ENCODE measurements at places on chromosomes 7 and 10.

DNA sequence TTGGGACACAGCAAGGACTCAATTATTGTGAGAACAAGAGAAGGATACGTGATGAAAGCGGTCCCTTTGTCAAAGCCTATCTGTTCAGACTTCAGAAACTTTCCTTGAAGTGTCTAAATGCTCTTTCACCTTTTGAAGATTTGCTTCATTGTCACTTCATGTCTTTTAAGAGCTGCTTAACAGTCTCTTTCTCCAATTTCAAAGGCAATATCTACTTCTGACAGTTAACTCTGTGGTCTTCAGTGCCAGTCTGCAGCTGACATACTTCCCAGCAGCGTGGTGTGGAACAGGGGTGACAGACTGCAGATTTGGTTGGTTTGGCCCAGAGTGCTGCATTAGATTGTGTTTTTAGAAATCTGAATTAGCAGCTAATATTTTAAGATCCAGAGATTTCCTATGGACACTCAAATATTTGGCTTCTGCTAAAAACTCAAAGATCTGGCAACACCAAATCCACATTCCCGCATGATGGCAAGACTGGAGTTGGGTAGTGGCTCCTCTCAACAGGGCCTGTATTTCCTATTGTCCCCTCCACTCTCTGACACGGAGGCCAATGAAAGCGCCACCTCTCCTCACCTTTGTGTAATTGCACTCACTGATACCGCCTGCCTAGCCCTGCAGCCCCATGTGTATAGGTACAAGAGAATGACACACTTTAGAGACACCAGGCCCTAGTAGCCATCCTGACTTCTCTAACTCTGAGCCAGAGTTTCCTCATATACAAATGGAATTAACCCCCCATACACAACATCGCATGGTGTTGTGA, 11.5 kb downstream of the SCRN1 start:
- no peak for DNase-seq

- DNase-seq, result no peak
Measured at GRCh38 chr10:127556916-127557315, 7.8 kb downstream of the NPS start.

GRCh38 chr7:47196106-47196645, 385.7 kb downstream of the TNS3 start:
- DNase-seq, result no peak

DNA sequence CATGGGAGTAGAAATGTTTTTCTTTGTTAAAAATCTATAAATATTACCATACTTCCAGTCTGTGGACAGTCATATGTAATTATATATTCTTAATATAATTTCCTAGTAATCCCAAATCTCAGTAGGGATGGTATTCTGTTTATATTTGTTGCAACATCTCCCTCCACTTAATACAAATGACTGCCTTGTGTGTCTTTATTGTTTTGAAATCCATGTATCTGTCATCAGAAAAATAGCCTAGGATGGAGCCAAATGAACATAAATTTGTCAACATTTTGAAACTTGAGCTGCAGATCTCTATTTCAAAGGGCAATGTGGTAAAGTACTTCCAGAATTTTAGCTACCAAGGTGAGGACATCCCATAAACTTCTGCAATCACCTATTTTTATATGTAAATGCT, 290.7 kb downstream of the TSPAN12 start:
- DNase-seq, result no peak

- no peak for DNase-seq
Measured at GRCh38 chr10:132145002-132145401, 41.7 kb upstream of the DPYSL4 start.

DNA sequence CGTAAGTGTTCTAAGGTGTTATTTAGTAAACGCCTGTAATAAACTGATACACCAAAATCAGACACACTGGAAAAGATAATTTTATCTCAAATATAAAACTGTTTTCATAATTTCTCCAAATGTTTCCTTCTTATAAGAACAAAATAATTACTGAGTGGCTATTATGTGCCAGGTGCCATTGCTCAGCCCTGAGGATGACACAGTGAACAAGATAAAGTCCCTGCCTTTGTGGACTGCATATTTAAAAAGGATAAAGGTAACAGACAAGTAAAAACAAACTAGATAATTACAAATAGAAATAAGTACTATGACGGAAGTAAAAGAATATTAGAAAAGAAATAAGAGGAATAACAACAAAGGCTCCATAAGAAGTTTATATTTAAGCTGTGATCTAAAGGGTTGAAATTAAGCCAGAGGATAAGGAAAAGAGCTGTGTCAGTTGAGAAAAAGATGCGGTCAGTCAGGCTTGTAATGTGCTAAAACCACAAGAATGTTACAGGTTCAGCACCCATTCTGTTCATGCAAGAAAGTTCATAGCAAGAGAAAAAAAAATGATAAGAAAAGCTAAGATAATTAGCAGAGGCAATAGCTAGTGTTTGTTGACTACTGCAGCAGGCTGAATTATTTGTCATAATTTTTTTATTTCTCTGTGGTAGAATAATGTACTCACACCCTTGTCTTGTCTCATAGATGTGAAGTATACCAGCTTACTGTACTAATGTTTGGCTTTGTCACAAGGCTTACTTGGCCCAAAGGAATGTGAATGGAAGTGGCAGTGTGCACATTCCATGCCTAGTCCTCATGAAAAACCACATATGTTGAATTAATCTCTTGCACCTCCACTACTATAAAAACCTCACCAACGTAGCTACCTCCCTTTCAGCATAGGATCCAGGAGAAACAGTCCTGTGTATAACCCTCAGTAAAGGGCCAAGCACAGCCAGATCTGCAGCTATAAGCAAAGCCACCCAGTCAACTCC, 75.1 kb downstream of the CRPPA start:
- no peak for DNase-seq

- no peak for DNase-seq
Measured at GRCh38 chr10:103761075-103761920, 94.1 kb downstream of the SH3PXD2A start.

DNA sequence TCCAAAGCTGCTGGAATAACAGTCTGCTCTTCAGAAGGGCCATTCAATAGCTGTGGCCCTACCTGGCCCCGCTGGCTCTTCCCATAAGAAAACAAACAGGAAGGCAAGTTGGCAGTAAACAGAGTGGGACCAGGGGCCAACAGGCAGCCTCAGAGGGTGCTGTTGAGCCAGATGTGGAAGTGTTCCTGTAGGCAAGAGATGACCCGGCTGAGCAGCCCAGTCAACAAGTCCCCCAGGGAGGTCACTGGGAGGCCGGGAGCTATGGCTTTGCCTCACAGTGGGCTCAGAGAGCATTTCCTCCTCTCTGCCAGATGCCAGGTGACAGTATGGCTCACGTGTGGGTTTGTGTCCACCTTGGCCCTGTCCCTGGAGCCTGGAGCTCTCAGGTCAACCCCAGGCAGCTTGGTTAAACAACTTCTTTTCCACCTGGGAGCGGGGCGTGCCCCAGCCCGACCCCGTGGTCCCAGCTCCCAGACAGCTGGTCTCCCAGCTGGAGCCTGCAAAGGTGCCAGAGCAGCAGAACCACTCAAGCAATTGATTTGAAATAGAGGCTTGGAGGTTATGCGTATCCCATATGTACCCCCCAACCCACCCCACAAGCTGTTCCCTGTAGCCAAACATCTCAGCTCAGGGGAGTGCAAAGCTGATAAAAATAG, 33.8 kb upstream of the LOXL4 start:
- no peak for DNase-seq

DNA sequence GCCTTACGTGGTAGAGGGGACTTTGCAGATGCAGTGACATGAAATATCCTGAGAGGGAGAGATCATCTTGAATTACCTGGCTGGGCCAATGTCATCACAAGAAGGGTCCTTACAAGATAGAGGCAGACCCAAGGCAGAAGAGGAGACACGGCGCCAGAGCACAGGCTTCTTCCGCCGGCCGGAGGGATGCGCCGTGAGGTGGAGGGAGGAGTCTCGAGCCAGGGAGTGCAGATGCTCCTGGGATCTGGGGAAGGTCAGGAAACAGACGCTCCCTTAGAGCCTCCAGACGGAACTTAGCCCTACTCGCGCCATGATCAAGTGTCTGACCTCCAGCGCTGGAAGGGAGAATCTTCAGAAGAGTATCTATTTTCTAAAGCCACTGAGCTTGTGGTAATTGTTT, 304.8 kb downstream of the GLRX3 start:
- no peak for DNase-seq

DNA sequence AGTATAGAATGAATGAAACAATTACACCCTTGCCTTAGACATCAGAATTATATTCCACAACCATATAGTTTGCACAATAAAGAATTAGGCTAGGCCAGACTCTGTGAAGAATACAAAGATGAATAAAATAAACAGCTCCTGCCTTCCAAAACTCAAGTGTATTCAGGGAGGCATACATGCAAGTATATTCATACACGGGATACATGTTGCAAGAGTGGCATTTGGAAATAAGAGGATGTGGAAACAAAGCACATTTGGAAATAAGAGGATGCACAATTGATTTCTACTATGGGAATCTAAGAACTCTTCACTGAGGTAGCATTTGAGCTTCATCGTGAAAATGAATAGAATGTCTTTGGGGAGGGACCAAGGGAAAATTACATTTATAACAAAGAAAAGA, 27.0 kb upstream of the TMEM26 start:
- DNase-seq, result no peak

DNA sequence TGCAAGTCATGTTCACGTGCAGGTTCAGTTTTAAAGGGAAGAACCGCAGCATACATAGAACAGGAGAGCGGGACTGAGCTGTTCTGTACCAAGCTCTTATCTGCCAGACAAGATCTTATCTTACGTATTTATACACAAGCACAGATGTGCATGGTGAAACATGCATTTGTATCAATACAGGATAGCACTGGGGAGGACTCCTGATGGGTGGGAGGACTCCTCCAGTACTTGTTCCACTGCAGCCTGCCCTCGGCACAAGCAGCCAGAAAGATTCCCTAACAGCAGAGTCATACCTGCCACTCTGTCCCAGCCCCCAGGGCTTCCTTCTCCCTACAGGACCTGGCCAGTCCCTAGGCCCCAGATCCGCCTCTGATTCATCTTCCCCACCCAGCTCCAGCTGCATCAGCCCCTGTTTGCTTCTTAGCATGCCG, 13.2 kb upstream of the PRKCQ start:
- DNase-seq, result no peak

DNA sequence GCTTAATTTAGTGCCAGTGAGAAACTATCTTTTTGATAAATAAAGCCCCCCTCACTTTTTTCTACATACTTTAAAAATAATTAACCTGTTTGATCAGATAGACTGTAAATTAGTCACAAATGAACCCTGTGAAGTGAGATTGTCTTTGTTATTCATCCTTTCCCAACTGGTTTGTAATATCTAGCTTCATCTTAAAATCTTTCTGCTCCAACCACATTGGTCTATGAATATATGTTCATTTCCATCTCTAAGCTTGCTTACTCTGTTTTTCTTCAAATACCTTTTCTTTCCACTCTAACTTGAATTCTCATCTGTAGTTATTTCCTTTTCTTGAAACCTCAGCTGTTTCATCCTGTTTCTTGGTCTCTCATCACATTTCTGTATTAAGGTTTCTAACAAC, 12.1 kb downstream of the MARCHF5 start:
- DNase-seq, result no peak

GRCh38 chr7:22665923-22666322, 61.1 kb upstream of the IL6 start:
- DNase-seq, result no peak

DNA sequence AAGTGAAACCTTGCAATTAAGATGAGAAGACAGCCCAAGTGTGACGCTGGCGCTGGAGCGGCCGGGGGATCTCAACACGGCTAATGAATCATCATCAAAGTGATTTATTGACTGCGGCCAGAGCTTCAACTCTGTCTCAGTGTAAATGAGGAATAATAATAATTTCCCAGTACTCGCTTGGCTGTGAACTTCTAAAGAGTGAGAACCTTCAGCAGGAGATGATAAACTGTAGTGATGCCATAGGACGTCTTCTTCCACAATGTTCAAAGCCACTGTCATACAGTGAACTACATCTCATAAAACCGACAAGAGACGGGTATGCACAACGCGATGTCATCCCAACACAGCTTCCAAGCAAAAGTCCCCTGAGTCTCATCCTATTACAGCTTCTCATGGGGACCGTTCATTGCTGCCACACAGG, 123.6 kb upstream of the NOBOX start:
- DNase-seq, result no peak

GRCh38 chr7:50352282-50352681, 47.8 kb downstream of the IKZF1 start:
- DNase-seq, result no peak

GRCh38 chr10:58335306-58336005, 650 bp downstream of the UBE2D1 start:
- no peak for DNase-seq

GRCh38 chr10:113061557-113061956, 111.5 kb downstream of the TCF7L2 start:
- DNase-seq, result no peak

GRCh38 chr7:38427279-38427955, 154.0 kb upstream of the TARP start:
- no peak for DNase-seq

- DNase-seq, result no peak
Measured at GRCh38 chr7:7686811-7687508, 31.4 kb downstream of the RPA3 start.

- DNase-seq, result no peak
Measured at GRCh38 chr7:98930464-98930863, 52.1 kb downstream of the TRRAP start.

DNA sequence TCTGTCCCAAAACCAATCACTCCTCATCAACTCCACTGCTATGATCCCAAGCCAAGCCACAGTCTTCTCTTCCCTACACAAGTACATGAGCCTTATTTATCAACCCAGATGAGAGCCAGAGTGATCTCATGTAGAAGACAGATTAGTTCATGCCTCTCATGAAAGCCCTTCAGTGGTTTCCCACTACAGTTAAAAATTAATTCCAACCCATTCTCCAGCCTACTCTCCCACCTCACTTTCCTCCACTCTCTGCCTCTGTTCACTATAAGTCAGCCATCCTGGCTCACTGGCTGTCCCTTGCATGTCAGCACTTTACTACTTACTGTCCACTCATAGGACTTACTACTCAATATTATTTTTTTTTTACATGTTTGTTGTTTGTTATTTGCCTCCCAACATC, 67.3 kb downstream of the CACUL1 start:
- DNase-seq, result no peak

Data from activated CD8-positive, alpha-beta memory T cell treated with anti-CD3 and anti-CD28 coated beads for 1 hour (primary cell).